ENCODE measurements at places on chromosomes 3 and 15.

GRCh38 chr3:42266085-42266484 is at the start of gene CCK:
Gene CCK (minus strand): TSS chr3:42266185. CDS start chr3:42263630, 2,555 bp downstream.
- no peak for DNase-seq

DNA sequence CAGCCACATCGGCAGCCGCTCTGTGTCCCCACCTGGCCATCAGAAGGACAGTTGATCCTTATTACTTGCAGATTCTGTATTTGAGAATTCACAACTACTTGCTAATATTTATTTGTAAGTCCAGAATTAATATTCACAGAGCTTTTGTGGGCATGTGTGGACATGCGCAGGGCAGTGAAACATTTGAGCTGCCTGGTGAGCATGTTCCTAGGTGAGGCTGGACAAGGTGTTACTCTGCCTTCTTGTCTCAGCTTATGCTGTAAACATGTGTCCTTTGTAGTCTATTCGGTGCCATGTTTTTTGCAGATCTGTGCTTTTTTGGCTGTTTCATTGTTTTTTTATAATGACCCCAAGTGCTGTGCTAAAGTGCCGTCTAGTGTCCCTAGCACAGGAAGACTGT is 15.6 kb downstream of the FAH start:
- no peak for DNase-seq

- DNase-seq: no peak
Observed at GRCh38 chr3:177595530-177596188, 398.4 kb upstream of the TBL1XR1 start.

DNA sequence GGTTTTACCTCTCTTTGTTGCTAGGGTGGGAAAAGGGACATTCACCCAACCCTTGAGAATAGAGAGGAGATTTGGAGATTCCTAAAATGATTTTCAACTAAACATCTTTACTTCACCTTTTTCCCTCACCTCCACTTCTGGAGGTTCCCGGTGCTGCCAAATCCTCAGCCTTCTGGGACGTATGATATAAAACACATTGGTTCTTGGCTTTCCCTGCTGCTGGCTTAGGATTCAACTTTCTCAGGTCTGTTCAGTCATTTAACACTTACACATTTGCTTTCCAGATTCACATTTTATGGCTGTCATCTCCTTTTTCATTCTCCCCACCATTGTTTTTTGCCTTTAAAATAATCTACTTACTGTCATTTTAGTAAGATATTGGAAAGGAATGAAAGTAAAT is 106.6 kb downstream of the PIK3R4 start:
- DNase-seq: no peak

DNA sequence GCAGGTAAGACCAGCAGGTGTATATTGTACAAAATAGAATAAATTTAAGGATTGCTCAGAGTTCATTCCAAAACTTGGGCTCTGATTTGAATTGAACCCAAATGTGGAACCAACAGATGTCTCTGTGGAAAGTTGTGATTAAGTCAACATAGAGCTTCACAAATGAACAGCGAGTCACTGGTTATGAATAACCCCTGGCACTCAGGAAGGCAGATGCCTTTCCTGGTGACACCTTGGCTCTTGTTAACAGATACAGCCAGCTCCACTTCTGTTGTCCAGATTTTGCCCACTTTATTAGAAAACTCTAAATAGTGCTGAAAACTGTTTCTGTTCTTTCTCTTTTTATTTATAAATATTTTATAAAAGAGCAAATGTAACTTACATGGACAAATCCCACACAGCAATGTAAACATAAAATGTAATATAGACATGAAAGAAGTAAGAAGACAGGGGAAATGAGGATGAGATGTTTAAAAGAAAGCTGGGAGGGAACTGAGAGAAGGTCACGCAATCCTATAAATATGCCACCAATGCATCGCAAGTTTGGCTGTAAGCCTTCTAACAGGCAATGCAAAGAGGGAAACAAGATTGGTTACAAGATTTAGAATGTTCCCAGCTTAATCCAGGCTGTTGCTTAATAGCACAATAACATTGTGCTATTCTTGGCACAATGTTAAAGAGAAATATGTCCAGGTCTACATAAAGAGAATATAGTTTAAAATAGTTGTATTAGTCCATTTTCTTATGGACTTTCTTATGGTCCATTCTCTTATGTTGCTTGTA is 495.5 kb downstream of the TAFA4 start:
- no peak for DNase-seq

DNA sequence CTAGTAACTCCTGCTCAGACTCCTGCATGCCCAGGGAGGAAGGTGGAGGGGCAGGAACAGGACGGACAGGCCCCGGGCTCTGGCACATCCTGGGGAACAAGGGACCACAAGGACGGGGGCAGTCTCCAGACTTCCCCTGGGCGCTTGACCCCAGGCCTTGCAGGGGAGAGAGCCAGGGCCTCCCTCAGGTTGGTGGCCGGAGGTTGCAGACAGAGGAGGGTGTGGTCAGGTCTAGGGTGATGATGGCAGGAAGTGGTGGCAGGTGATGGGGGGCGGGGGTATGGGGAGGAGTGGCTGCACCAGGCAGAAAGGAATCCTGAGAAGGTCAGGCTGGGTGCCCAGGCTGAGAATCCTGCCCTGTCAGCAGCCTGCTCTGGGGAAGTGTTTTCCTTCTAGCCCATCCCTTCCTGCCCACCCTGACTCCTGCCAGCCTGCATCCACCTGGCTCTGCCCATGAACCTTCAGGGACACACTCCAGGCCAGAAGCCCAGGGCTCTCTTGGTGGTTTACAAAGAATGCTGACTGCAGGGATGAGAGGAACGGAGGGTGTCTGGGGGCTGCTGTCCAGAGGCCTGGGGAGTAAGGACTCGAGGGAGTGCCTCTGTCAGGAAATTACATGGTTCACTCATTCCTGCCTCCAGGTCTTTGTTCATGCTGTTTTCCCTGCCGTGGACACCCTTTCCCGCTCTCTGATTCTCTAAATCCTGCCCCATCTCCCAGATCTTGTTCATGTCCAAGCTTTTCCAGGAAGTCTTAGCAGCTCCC is 15.8 kb downstream of the LOXL1 start:
- no peak for DNase-seq

- no peak for DNase-seq
Observed at GRCh38 chr3:32239307-32240158, 1.1 kb downstream of the CMTM8 start.

GRCh38 chr3:43515208-43515917 is 106.4 kb downstream of the ANO10 start:
- DNase-seq: no peak

DNA sequence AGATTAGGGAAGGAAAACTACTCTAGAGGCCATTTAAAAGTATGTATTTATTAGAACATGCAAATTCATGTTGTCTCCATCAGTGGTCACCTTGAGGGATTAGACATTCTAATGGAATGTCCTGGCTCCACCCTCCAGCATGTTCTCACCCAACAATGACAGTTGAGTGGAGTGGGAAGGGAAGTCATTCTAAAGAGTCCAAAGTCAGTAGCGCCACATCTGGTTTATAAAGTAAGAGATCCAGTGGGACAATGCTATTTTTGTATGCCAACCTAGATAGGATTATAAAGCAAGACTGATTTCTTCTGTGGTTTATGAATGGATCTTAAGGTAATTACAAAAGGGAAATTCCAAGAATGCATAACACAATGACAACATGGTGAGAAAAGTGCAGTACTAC is 33.3 kb downstream of the SLC24A1 start:
- DNase-seq: no peak

GRCh38 chr3:135917076-135917475 is 48.5 kb upstream of the PPP2R3A start:
- no peak for DNase-seq

Data from type B pancreatic cell (in vitro differentiated cells).